ENCODE measurements at places on chromosomes 4 and X.

DNA sequence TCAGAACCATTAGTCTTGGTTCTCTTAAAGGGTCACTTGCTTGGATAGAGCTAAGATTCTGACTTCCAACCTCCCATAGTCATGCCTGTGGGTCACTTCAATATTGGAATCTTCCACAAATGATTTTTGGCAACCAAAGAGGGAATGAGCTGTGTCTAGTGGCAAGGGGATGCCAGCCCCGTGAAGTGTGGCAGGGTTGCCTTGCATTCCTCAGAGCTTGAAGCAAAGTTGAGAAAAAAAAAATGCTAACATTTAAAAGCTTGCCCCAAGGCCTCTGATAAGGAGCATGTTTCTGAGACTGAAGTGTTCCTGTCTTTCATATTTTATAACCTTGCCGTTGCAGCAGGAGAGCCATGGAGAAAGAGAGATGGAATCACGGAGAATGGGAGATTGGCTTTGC is 120.2 kb downstream of the PAPSS1 start:
- no peak for DNase-seq

GRCh38 chr4:108272046-108272445 is 103.3 kb upstream of the LEF1 start:
- no peak for DNase-seq

DNA sequence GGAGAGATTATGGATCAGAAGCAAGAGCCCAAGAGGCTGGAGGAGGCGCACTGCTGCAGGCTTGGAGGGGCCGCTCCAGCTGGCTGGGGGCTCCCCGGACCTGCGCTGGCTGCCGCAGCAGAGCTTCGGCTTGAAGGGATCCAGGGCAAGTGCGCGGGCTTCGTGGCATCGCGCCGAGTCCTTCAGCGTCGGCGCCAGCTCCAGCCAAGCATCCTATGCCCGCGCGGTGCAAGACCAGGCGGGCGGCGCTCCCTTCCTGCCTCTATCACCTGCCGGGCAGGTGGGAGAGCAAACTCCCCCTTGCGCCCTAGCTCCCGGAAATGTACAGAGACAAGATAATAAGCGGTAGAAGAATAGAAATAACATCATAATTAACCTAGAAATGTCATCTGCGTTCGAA is 10.5 kb upstream of the UCP1 start:
- no peak for DNase-seq

GRCh38 chrX:83845397-83845796 is 15.5 kb upstream of the CYLC1 start:
- DNase-seq = no peak

DNA sequence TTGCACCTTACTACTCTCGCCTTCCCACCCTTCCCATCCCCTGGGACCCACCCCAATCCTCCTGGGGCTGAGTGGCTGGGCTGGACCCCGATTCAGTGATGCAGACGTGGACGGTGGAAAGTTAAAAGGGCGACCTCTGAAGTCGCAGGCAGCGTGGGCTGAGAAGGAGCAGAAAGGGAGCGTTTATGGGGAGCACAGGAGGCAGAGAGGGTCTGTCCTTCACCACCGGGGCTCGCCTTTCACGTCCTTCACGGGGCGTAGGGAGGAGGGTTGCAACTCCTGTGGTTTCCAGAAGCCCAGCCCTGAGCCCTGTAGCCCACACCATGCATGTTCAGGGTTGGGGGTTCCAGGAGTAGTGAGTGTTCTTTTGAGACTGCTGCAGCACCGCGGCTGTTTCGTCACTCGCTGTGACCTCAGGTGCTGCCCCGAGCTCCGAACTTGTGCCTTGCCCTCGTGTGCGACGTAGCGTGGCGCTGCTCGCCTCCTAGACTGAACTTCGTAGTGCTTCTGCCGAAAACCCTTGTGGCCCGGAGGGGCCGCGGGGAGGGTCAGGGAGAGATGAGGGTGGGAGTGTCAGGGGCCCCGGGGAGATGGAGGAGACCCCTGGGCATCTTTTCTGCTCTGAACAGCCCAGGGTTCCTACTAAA is 1.6 kb downstream of the NHS start:
- peak; percentile 4 for DNase-seq

- no peak for DNase-seq
Measured at GRCh38 chrX:6989858-6990257, 157.7 kb upstream of the STS start.

DNA sequence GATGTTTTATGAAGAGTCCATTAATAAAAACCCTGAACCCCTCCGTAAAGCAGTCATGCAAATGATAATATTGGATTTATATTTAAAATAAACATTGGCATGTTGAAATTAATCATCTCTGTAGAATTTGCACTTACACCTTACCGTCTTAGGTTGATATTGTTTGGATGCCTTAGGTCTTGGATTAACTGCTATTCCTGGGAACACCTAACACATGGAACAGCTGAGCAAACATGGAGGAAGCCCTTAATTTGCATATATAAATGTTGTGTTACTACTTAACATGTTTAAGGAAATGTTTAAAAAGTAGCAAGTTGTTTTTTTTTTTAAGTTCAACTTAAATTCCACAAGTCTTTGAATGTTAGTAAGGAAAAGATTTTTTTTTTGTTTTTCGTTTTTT is 62.5 kb downstream of the NSD2 start:
- DNase-seq = no peak

- DNase-seq = no peak
Measured at GRCh38 chrX:1354036-1355019, 17.7 kb downstream of the IL3RA start.

- DNase-seq = no peak
Measured at GRCh38 chr4:16050669-16051068, 33.2 kb downstream of the PROM1 start.

- DNase-seq = peak; percentile 69
Measured at GRCh38 chr4:146333187-146333894, 119.0 kb downstream of the REELD1 start.

Measured in SJSA1 (cell line).